ENCODE measurements at places on chromosomes 1 and 21.

DNA sequence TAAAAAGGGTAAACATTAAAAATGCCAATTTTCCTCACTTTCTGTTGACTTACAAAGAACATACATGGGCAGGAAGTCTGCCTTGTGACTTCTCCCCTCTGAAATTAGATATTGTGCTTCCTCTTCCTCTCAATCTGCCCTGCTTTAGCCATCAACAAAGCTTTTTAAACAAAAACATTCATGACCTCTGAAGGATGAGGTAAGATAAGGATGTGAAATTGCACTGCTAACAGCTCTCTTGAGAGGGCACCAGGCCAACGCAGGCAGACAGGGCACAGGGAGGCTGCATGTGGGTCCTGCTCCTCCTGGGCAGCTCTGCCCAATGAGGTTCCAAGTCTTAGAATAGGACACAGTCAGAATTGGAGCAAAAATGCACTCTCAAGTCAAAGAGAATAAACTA is 62.1 kb downstream of the DEGS1 start:
- no peak for DNase-seq

DNA sequence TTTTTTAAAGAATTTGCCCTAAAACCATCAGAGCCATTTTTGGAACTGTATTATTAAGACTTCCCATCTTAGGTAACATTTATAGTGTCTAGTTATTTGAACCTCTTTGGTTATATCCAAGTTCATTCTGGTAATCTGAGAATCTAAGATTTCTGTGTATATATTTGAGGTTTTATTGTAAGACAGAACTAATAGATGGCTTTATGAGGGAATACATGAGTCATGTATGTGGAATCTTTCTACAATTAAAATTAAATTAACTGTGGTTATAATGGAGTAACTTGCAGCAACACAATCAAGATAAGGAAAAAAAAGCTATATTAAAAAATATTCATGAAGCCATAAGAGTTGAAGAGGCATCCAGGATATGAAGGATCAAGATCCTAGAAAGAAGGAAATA is 92.1 kb downstream of the UBE2U start:
- no peak for DNase-seq

- DNase-seq: no peak
Measured at GRCh38 chr1:61160526-61160925, 78.2 kb downstream of the NFIA start.

GRCh38 chr1:164836614-164837018 is 277.6 kb downstream of the PBX1 start:
- DNase-seq: no peak

- DNase-seq: no peak
Measured at GRCh38 chr1:235275223-235275622, 52.8 kb downstream of the ARID4B start.

DNA sequence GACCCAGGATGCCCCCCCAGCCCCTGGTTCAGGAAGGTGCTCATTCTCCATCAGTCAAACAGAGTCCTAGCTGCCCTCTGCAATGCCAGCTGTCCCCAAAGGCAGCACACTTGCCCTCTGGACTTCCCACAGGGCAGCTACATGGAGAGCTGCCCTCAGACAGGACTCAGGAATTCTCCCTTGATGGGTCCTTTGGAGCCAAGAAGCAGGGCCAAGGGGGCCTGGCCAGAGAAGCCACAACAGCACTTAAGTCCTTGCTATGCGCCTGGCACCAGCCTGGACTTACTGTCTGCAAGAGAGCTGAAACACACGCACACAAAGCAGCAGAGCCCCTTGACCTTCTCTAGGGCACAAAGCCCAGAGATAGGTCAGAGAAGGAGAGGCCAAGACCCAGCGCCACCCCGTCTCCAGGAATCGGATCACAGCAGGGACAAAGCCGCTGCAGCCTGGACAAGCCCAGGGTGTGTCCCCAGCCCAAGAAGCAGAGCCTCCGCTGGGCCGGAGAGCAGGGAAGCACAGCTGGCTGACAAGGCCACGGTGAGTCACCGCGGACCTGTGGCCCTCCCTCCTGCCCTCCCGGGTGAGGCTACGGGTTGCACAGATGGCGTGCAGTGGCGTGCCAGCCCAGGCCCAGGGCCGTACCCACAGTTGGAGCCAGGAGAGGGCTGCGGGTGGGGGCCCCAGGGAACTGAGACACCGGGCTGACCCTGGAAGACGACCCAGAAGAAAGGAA is 1.7 kb downstream of the WNT9A start:
- peak; percentile 81 for DNase-seq

GRCh38 chr1:231751415-231751814 is 124.8 kb downstream of the DISC1 start:
- no peak for DNase-seq

DNA sequence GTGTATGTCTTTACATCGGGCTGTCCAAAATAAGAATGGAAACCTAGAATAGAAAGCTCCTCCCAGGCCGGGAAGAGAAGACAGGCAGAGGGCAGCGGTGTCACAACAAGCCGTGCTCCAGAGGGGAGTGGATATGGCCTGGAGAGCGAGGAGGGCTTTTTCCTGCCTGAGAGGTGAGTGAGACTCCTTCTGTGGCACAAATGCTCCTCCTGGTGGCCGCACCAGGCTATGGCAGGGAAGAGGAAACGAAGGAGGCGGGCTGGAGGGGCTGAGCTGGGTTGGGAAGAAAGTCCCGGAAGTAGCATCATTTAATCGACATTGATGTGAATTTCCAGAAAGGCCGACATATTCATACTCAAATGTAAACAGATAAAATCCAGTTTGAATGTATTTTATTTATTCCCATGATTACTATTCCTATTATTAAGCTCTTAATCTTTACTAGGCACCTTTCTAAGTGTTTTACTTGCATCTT is 54.7 kb downstream of the MEF2D start:
- peak; percentile 96 for DNase-seq

DNA sequence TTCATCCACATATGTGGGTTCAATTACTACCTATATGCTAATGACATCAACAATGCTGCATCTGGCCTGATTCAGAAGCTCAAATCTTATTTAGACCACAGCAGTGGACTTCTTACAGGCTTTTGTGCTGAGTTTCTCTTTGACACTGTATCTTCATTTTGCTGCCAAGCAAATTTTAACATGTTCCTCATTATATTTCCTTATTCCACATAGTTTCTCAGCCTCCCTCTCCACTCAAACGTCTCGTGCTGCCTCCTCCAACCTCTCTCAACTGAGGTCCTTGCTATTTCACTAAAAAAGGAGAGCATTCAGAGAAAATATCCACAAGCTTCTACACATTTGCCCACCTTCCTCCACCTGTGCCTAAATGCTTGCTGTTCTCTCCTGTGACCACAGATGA is 6.5 kb downstream of the TDRKH start:
- no peak for DNase-seq

DNA sequence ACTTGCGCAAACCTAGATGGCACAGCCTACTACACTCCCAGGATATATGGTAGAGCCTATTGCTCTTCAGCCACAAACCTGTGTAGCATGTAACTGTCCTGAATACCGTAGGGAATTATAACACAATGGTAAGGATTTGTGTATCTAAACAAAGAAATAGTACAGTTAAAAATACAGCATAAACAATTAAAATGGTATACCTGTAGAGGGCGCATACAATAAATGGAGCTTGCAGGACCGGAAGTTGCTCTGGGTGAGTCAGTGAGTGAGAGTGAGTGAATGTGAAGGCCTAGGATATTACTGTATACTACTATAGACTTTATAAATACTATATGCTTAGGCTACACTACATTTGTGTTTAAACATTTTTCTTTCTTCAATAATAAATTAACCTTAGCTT is 99.3 kb downstream of the PLD5 start:
- DNase-seq: no peak

DNA sequence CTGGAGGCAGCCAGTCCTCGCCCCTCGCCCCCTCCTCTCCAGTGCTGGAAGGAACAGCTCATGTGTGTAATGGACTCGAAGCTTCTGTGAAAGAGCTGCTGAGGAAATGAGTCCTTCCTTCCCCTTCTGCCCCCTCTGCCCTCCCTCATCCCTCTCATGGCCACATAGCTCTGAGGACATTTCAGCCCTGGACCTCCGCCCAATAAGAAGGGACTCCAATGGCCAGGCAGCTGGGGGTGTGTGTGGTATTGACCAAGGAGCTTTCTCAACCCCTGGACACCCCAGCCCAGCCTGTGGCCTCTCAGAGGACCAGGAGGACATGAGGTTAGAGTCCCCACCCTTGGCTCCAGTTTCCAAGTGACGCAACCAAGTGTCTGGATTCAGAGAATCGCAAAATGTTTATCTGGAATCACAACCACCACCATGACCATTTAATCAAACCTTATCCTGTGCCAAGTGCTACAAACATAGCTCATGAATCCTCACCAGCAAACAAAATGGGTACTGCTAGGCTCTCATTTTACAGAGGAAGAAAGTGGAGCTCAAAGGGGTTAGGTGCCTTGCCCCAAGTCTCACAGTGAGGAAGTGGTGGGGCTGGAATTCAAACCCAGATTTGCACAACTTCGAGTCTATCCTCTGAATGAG is 47.8 kb upstream of the ECE1 start:
- DNase-seq: no peak

- no peak for DNase-seq
Measured at GRCh38 chr1:41490911-41491310, 6.4 kb upstream of the EDN2 start.

DNA sequence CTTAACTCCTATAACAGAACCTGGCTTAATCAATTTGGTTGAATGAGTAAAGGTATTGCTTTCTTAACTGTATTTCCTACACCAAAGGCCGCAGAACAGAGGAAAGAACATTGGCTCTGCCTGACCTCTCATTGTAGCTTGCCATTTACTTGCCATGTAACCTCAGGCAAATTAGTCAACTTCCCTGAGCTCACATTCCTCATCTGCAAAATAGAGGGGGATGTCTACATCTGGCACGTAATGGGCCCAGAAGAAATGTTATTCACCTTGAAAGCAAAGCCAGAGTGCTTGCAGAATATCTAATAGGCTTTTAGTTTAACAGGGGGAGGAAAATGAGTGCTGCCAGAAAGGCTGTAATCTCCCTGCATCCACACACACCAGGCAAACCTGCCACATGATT is 44.3 kb downstream of the LAMC2 start:
- DNase-seq: peak; percentile 91

DNA sequence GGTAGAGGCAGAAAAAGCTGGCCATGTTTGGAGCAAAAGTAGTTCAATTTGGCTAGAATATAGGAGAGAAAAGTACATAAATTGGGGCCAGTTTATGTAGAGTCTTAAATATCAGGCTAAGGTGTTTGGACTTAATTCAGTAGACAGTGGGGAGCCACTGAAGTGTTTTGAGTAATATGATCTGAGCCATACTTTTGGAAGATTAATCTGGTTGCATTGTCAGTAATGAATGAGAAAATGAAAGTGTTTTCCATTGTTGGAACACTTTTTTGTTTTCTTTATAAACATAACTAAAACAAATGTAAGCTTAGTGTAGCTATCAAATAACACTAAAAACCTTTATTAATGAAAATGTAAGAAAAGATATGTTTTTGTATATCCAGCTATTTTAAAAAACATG is 42.1 kb downstream of the POU2F1 start:
- DNase-seq: no peak

GRCh38 chr1:46521414-46521813 is 30.0 kb downstream of the KNCN start:
- no peak for DNase-seq

GRCh38 chr1:176880955-176881595 is 283.4 kb downstream of the ASTN1 start:
- DNase-seq: peak; percentile 87

DNA sequence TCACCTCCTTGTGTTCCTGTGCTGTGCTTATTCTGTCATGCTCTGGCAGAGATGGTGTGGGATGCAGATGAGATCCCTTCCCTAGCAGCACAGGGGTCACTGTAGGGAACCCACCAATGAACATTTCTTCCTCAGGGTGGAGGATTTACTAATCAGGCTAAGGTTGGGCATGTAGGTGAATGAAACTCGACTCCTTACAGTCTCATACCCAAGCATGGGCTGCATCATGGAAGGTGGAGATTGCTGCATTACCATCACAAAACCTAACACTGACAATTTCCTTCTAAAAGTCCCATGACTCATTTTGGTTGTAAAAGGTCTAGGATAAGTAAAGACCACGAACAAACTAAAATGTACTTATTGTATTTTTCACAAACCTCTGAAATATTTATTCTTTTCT is 399.9 kb downstream of the DSCAM start:
- no peak for DNase-seq

- no peak for DNase-seq
Measured at GRCh38 chr1:93704052-93704451, 22.4 kb upstream of the BCAR3 start.

- peak; percentile 53 for DNase-seq
Measured at GRCh38 chr1:24874611-24875234, 55.4 kb downstream of the RUNX3 start.

GRCh38 chr1:112002514-112002913 is 13.0 kb upstream of the KCND3 start:
- no peak for DNase-seq

- DNase-seq: no peak
Measured at GRCh38 chr1:3030663-3031381, 9.6 kb downstream of the ACTRT2 start.

- DNase-seq: no peak
Measured at GRCh38 chr1:11598461-11598860, 55.8 kb downstream of the FBXO2 start.

- no peak for DNase-seq
Measured at GRCh38 chr1:192756314-192756713, 52.5 kb upstream of the RGS2 start.

GRCh38 chr1:31717341-31717740 is 13.5 kb upstream of the COL16A1 start:
- no peak for DNase-seq

GRCh38 chr21:17231771-17232170 is 281.1 kb upstream of the CXADR start:
- DNase-seq: no peak

- no peak for DNase-seq
Measured at GRCh38 chr1:229664133-229664689, 38.2 kb downstream of the URB2 start.

DNA sequence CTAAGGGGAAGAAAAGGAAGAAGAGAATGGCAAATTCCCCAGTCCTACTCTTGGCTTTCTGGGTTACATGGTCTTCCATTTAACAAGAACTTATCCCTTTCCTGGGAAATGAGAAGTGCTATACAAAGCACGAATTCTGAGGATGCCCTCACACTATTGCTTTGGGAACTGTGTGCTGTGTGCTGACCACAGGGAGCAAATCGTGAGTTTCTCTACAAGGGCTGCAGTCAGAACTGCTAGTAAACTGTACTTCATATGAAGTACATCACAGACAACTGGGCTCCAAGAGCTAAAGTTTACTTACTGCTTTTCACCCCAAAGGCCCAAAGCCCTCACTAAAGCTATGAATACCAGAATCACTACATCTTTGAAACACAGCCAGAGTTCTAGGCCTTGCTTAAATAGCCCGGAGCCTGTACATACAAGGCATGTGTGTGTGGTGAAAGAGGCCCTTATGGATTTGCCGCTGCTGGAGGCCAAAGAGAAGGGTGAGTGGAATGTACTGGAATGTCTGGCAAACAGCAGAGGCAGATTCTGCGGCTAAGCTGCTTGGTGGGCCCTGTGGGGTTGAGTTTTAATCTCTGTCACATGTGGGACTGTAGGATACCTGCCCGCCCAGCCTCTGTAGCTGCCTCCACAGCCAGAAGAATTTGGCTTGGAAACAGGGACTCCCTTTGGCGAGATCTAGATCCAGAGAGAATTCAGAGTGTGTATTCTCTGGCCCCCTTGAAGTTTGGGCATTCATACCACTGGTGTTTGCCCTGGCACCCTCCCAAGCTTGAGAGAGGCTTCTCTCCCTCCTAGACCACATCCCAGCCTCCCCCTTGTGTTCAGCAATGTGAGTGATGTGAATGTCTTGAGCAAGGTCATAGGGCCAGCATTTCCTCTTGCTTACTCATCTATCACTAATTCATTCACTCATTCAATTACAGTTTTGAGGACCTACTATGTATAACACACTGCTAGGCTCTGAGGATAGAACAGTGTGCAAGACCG is 21.9 kb upstream of the TRIM67 start:
- peak; percentile 64 for DNase-seq

GRCh38 chr1:214351551-214352277 is 70.8 kb downstream of the SMYD2 start:
- DNase-seq: peak; percentile 24
